ENCODE measurements at places on chromosomes 13 and 19. TPM values are rescaled to one million over a fixed set of nuclear protein-coding genes. Genes with fewer than 3 reads are reported as not detected.

GRCh38 chr13:45331123-45331619, 9.8 kb downstream of the TPT1 start:
- DNase-seq, result no peak

The KCNJ14 gene
- 0.80 TPM for polyA plus RNA-seq

GRCh38 chr19:23075031-23075733, 41.6 kb upstream of the ZNF730 start:
- DNase-seq, result peak; percentile 94

DNA sequence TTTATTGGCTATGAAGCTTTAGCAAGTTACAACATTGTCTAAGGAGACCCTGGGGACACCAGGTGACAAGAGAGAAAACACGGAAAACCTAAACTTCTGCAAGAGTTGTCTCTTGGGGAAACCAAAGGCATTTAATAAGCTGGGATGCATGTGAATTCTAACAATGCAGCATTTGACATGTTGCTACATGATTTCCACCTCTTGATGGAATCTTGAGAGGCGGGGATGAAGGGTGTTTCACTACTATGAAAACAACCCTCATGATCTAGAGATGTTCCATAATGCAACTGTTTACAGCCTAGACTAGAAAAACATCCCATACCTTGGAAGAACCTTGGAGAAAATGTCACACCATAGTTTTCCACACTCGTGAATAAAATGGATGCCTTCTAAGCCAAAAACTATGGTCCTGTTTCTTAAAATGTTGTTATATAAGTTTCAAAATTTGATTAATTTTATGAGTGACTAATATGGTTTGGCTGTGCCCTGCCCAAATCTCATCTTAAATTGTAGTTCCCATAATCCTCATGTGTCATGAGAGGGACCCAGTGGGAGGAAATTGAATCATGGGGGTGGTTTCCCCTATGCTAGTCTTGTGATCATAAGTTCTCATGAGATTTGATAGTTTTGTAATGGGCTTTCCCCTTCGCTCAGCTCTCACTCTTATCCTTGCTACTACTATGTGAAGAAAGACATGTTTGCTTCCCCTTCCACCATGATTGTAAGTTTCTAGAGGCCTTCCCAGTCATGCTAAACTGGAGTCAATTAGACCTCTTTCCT, 164.6 kb downstream of the TNFSF13B start:
- no peak for DNase-seq

- DNase-seq, result no peak
These were observed 6.0 kb upstream of the HIPK4 start for GRCh38 chr19:40395956-40396355.

DNA sequence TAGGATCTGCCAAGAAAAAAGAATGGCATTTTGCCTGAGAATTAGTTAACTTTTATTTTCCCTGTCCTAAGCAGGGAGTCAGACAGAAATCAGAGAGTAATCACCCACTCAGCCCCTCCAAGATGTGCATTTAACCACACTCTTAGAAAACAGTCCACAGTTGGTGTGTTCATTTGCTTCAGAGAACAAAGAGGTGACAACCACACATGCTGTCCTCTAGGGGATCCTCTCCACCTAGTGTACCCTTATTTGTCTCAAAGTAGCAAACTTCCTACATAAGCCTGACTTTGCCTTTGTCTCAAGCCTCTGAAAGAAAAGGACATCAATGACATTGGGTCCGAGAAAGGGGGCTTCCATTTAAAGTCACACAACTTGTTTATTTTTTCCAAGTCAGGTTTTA, 107.0 kb upstream of the RFC3 start:
- no peak for DNase-seq

- no peak for DNase-seq
These were observed 80.9 kb upstream of the ADGRE5 start for GRCh38 chr19:14300303-14300702.

The ANGPTL8 gene
- polyA plus RNA-seq, result 1.1 TPM

The MBD3L2 gene
- not detected for polyA plus RNA-seq

The PTPRH gene
- polyA plus RNA-seq, result 4.5 TPM
